NCI-H187 treated with DMSO at 0.1 percent for 48 hours (cell line): ENCODE measurements at places on chromosomes 5 and 9.
A peak's percentile ranks its signal among the peaks of the same experiment; 100 is the strongest.

DNA sequence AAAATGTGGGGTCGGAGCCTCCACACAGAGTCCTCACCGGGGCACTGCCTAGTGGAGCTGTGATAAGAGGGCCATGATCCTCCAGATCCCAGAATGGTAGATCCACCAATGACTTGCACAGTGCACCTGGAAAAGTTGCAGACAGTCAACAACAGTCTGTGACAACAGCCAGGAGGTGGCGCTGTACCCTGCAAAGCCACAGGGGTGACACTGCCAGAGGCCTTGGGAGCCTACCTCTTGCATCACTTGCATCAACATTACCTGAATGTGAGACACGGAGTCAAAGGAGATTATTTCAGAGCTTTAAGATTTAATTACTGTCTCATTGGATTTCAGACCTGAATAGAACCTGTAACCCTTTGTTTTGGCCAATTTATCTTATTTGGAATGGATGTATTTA, 614.1 kb upstream of the CDH9 start:
- DNase-seq, result no peak

DNA sequence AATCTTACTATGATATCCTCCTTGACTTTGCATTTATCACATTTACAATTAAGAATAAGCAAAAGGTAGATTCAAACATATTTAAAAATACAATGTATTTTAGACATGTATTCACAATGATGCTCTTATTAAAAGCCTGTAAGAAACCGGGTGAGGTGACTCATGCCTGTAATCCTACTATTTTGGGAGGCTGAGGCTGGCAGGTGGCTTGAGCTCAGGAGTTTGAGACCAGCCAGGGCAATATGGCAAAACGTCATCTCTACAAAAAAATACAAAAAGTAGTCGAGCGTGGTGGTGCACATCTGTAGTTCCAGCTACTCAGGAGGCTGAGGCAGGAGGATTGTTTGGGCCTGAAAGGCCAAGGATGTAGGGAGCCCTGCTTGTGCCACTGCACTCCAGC, 618.4 kb downstream of the CDH18 start:
- DNase-seq, result no peak

- peak; percentile 27 for DNase-seq
Observed at GRCh38 chr9:21381448-21382339, 3.5 kb downstream of the IFNA2 start.

GRCh38 chr5:127019928-127020327, 10.4 kb downstream of the MARCHF3 start:
- DNase-seq, result no peak

- no peak for DNase-seq
Observed at GRCh38 chr5:172542651-172543131, 88.4 kb upstream of the SH3PXD2B start.

DNA sequence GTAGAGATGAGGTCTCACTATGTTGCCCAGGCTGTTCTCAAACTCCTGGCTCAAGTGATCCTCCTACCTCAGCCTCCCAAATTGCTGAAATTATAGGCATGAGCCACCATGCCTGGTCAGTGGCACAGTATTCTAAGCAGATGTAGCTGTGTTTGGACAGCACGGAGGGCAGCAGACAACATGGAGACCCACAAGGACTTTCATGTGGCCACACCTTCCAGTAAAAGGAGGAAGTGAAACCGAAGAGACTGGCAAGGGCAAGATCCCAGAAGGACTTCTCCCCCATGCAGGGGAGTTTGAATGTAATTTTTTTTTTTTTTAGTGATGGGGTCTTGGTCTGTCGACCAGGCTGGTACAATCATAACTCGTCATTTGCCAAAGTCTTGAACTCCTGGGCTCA, 172.2 kb downstream of the TRPM3 start:
- DNase-seq, result no peak
